Fibroblast of lung (primary cell): ENCODE measurements at places on chromosomes 11 and 22. TPM values are rescaled to one million over a fixed set of nuclear protein-coding genes. Genes with fewer than 3 reads are reported as not detected.

GRCh38 chr11:69635195-69635594 is 5.8 kb upstream of the CCND1 start:
- no peak for DNase-seq

KCTD14 gene
- polyA plus RNA-seq = 2.5 and 3.2 TPM in 2 replicates

DNA sequence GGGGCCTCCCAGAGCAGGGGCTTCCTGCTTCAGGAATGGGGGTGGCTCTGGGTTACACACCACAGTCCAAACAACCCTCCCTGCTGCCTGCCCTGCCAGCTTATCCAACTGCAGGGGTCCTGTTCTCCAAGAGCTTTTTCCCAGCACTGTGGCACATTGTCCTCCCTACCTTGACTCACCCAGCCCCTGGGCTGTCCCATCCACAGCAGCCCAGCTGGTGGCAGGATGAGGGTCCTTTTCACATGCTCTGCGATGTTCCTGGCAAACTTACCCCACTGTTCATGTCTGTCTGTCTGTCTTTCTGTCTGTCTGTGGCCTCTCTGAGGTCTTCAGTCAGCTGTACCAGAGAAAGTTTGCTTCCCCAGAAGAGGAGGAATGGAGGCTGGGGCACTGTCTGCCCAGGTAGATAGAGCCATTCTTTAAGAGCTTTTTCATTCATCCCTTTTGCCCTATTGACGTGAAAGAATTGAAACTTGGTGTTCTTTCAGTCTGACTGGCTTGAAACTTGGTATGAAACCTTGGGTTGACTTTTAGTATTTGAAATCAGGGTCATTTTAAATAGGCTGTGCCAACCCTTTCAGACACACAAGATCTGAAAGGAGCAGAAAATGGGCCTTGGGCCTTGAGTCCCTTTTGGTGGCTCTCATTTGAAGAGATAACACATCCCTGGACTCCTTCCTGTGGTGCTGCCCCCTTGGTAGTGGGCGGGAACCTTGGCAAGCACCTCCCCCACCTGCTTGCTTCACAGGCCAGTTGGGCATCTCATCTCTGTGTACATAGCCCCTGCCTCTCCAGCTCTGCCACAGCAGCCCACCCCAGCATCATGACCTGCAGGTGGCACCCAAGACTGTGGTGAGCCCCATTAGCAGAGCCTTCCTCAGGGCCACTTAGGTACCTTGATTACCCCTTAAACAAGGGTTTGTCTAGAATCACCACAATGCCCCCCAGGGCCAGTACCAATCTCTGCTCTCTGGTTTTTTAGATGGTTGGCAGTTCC is 74.6 kb upstream of the SUSD2 start:
- DNase-seq = peak; percentile 14

GRCh38 chr11:113991718-113992458 is 17.0 kb downstream of the HTR3A start:
- peak; percentile 20 for DNase-seq

- DNase-seq = no peak
Measured at GRCh38 chr11:59261150-59261549, 48.4 kb upstream of the MPEG1 start.

CECR2 gene
- polyA plus RNA-seq = 0.05 and 0.09 TPM in 2 replicates

DNA sequence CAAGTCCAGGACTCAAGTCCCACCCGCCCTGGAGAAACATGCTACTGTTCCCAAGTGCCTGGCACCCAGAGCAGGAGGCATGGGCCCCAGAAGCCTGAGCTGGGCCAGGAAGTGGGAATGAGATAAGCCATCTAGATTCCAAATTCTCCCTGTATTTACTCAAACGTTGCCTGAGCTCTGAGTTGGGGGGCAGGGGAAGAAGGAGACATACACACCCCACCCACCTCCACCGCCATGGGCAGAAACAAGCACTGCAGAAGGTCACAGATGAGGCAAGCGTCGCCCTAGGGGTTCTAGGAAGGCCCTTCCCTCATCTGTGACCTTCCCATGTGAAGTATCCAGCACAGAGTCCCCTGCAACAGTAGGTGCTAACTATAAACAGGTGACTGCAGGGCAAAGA is 54.0 kb downstream of the PLEKHA7 start:
- no peak for DNase-seq

DNA sequence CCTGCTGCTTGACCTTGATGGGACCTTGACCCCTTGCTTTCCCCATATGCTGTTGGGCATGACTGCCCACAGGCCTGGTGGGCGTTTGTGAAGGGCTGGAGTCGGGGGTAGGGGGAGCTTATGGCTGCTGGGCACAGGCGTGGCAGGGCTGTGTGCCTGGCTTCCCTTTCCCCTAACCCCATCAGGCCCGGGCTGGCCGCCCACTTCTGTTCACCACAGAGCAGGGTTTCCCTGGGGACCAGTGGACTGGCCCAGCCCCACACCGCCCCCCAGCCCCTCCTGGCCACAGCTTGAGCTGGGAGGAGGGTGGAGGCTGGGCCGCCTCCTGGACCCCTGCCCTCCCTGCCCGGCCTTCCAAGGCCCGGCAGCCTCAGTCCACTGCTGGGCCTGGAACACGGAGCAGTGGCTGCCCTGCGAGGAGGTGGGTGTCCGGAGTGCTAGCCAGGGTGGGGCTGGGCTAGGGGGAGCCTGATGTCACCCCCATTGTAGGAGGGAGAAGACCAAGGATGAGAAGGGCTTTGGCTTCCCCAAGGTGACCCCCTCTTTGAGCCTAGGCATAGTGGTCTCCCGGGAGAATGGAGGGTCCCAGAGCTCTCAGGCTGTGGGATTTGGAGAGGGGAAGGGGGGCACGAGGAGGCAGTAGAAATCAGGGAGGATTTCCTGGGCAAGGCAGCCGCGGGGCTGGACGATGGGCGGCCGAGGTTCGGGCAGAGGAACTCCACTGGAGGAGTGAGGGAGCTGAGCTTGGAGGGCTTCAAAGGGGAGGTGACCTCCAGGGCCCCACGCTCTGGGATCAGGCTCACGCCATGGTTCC is at the start of gene AIFM3:
Gene AIFM3, plus strand, starts transcription at position 373 of the 814 bp plus-strand sequence. CDS start 690 bp downstream, outside the sequence.
- no peak for DNase-seq

RBMXL2 gene
- not detected in 2 replicates for polyA plus RNA-seq

DNA sequence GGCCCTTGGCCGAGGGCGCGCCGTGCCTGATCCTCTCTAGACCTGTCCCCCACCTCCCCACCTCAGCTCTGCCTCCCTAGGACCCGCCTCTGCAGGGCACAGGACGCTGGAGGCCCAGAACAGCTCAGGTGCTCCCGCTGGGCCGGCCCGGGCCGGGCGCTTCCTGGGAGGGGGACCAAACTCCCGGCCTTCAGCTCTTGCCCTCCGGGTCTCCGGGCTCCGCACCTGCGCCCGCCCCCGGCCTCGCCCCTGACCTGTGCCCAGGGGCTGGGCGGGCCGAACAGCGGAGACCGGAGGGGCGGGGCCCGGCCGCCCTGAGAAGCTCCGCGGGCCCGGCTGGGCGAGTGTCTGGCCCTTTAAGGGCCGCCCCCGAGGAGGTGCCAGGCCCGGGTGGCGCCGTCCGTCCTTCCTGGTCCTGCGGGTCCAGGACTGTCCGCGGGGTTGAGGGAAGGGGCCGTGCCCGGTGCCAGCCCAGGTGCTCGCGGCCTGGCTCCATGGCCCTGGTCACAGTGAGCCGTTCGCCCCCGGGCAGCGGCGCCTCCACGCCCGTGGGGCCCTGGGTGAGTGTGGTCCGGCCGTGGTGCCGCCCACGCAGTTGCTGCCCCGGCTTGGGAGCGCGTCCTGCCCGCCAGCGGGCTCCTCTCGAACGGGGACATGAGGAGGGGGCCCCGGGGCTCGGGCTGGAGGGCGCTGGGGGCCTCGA is at the start of gene SSH3:
Gene SSH3, plus strand, starts transcription at position 399 of the 703 bp plus-strand sequence. Its CDS starts 96 bp downstream, at position 495.
- peak; percentile 45 for DNase-seq

- DNase-seq = no peak
Measured at GRCh38 chr11:119935349-119935925, 202.5 kb downstream of the TRIM29 start.

DNA sequence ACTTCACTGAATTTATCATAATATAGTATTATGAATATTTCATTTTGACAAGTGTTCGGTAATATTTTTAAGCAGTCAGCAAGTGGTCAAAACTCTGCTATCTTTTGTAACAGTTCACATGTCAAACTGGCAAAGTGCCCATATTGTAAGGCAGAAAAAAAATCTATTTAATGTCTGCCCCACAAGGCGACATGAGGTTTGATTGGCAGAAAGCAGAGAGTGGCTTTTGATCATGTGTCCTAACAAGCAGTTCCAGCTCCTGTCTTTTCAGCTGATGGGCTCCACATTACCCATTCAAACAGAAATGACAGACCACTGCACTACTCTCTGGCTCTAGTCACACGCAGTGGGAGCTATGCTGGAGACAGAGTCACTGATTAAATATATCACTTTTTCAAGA is 59.0 kb downstream of the SOX6 start:
- no peak for DNase-seq
